ENCODE measurements at places on chromosomes 12 and 14. TPM values are rescaled to one million over a fixed set of nuclear protein-coding genes. Genes with fewer than 3 reads are reported as not detected.

- no peak for DNase-seq
These were observed 64.5 kb downstream of the FOXG1 start for GRCh38 chr14:28831126-28831525.

- DNase-seq, result no peak
These were observed 21.2 kb downstream of the CALM1 start for GRCh38 chr14:90418053-90418452.

GRCh38 chr14:73625706-73626105 is 13.4 kb downstream of the ACOT6 start:
- DNase-seq, result no peak

PPP1CC gene
- total RNA-seq, result 130 TPM

DNA sequence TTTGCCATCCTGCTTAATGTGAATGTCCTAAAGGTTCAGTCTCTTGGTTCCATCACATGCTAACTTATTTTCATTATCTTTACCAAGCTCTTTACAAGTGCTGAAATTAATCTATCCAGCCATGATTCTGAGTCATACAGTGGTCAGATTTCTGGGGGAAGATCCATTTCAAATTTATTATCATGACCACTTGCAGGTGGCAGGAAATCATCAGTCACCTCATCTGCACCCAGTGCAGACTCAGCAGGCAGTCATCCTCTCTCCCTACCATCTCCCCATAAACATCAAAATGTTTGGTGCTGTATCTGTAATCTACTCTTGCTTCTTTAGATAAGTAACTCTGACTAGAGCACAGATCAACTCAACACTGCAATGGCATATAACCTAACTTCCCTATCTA is 23.5 kb downstream of the ATG14 start:
- DNase-seq, result no peak

GRCh38 chr14:54360667-54361066 is 36.1 kb upstream of the CDKN3 start:
- no peak for DNase-seq

DNA sequence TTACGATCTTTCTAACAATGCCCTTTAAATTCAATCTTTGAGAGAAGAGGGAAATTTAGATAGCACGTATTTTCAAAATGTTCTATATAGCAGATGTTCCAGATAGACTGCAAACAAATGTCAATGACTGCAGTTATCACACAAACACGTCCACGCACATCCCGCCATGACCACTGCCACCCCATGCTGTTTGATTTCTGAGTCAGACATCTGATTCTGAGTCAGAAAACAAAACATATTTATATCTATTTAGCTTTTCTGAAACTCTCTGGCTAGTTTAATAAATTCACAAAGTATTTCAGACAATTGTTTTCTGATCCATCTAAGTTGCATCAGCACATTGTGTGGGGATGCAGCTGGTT is 105.9 kb upstream of the BCAT1 start:
- DNase-seq, result no peak

DNA sequence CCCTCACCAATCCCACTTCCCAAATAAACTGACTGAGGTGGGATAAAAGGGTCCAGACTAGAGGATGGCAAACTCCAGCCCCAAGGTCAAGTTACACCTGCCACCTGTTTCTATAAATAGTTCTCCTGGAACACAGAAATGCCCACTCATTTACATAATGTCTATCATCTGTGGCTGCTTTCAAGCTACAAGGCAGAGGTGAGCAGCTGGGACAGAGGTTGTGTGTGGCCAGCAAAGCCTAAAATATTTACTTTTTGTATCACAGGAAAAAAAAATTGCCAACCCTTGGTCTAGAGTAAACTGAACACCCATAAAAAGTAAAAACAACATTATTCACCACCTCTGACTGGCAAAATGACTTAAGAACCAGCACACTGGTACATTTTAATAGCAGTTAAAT is 269.4 kb downstream of the RGS6 start:
- no peak for DNase-seq

DNA sequence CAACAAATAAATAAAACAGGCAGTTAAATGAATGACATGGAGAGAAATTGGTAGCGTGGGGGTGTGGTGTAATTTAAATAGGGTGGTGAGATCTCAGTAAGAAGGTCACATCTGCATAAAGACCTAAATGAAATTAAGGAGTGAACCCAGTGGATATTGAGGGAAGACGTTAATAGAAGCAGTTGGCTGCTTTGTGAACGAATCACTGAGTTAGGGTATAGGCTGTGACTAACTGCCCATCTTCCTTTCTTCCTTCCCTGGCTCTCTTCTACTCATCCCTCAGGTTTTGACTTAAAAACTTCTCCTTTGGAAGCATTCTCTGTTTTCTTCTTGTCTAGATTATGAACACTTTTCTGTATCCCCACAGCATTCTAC is 64.7 kb downstream of the BTG1 start:
- no peak for DNase-seq

DNA sequence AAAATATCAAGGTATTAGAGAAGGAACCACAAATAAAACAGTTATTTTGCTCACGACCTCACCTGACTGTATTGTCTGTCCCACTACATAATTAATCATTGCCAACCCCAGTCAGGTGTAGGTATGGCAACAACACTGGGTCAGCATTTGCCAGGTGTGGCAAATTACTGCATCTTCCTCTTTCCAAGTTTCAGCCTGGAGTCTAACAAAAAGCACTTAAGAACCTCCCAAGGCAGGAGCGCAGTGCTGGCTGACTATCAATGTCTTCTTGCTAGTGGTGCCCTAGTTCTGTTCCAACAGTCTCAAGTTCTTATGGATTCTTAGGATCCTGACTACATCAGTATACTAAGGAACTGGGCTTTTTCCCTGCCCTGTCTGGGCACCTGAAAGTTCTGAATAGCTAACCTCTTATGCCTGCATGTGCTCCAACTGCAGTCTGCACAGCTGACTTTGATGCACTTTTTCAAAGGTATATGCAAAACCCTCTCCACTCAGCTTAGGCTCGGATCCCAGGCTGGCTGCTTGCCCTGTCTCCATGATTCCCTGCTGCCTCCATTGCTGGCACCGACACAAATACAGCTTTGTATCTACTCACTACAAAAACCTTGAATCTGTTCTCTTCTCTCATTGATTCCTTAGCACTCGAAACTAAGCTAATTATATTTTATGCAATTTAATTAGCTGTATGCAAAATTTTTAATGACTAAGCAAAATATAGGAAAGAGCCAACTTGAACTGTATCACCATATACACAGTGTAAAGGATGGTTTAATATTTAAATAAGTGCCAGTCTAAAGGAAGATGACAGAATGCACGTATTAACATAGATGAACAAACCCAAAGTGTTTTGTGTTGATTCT is 113.3 kb downstream of the PRKD1 start:
- DNase-seq, result peak; percentile 75
